ENCODE measurements at places on chromosomes 7 and 10.

GRCh38 chr10:71770789-71771188 is 2.5 kb downstream of the VSIR start:
- DNase-seq = no peak

DNA sequence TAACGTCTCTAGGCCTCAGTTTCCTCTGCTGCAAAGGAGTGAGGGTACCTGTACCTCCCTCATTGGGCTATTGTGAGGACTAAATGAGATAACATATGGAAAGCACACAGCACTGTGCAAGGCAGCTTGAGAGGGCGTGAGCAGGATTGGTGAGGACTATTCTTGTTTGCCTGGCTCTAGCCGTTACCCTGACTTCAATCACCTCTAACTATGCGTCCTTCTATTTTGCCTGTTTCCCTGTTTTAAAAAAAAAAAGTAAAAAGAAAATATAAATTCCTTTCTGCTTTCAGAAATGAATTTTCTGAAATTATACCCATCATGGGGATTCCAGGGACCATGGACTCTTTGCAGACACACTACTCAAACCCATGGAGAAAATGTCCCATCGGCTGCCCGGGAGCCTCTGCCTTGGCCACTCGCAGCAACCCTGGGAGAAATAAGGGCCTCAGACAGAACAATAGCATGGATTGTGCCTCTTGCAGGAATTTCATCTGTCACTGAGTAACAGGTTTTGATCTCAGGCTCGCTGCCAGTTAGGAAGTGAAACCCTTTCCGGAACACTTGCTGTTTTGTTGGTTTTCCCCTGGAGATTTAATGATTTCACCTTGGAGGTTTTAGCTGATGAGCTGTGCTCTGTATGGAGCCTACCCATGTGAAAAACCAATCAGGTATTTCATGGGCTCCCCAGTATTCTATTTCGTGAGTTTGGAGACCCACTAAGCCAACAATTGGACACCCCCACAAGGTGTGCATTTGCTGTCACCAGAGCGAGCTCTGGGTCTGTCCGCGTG is 55.6 kb downstream of the STEAP1B start:
- DNase-seq = no peak

- DNase-seq = no peak
Observed at GRCh38 chr10:35435824-35436223, 99.5 kb downstream of the CCNY start.

DNA sequence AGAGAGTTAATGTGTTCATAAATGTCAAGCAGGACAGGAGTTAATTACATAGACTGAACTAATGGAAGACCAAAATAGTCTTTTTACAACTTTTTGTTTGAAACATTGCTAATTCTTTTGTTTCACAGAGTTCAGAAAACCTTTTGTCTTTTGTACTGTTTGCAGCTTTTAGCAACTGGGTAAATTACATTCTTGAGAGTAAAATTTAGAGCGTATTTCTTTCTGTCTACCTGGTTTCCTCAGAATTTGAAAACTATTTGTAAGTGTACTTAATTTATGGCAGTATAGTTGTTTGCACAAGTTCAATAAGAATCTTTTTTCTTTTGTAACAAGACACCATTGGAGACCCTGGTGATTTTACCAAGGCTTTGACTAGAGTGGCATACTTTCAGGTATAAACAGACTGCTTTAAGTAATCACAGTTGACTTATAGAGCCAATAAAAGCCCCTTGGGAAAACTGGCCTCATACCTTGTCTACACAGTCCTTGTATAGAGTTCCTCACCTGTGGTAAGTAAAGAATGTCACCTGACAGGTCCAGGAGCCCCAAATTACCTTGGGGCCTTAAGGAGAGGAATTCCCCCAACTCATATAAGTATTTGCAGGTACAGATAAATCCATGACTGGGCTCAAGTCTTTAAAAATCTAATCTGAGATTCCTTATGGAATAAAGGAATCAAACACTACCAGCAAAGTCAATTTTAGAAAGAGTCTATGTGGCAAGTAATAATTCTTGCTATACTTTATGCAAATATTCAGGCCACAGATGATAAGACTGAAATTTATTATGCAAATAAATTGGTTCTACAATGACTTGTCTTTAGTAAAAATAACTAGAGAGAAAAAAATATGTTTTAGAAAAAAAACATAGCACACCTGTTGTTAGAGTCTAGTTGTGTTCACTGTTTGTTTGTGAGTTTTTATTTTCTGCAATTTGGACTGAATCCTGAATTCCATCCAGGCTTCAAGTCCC is 23.6 kb upstream of the CREB3L2 start:
- DNase-seq = no peak

DNA sequence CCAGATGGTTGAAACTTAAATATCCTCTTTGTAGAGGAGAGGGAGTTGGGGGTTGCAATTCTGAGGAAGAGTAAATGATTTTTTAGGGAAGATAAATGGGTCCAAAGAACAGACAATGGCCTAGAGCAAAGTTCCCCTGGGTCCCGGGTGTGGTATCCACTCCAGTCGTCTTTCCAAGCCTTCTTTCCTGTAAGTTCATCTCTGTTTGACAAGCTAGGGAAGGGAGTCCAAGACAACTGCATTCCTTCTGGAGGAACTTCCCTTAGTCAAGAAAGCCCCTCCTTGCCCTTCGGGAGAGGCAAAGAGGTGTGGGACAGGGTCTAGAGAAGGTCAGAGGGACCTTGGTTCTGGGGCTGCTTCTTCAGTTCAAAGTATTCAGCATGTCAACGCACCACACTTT is 33.4 kb downstream of the C10orf71 start:
- DNase-seq = no peak

- DNase-seq = no peak
Observed at GRCh38 chr7:142871260-142872105, 14.1 kb downstream of the TRPV6 start.

GRCh38 chr10:10786109-10787090 is 231.3 kb upstream of the CELF2 start:
- no peak for DNase-seq

Data from stimulated activated CD4-positive, alpha-beta T cell treated with anti-CD3 and anti-CD28 coated beads, Interleukin-4, amount 100 ng/mL, for 24 hours (primary cell).